ENCODE measurements at places on chromosomes 16 and 17.

GRCh38 chr16:75074920-75075687 lies 41.5 kb downstream of the LDHD start:
- no peak for DNase-seq

DNA sequence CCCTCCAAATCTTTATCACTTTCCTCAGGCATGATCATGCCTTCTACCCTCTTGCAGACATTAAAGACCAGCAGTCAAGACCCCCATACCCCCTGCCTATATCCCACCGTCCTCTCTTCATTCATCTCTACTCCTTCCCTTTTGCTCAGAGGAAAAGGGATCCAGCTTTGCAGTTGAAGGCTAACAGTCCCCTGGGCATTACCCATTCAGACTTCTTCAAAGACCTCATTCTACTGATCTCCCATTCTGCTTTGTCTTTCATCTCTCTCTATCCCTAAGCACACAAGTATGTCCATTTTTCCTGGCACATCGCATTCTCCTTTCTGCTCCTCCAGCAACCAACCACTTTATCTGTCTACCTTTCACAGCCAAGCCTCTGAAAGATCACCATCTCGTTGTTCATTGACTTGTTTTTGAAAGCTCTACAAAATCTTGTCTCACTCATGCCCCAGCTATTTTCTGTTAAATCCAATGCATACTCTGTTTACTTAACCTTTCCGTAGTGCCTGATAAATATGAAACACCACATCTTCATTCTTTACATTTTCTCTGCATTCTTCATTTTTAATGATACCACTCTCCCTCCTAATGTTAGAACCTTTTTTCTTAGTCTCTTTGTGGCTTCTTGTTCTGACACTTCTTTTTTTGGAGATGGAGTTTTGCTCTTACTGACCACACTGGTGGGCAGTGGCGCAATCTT lies 14.1 kb upstream of the LCMT1 start:
- DNase-seq = no peak

- DNase-seq = no peak
These were observed 20.5 kb upstream of the RPTOR start for GRCh38 chr17:80523956-80524712.

DNA sequence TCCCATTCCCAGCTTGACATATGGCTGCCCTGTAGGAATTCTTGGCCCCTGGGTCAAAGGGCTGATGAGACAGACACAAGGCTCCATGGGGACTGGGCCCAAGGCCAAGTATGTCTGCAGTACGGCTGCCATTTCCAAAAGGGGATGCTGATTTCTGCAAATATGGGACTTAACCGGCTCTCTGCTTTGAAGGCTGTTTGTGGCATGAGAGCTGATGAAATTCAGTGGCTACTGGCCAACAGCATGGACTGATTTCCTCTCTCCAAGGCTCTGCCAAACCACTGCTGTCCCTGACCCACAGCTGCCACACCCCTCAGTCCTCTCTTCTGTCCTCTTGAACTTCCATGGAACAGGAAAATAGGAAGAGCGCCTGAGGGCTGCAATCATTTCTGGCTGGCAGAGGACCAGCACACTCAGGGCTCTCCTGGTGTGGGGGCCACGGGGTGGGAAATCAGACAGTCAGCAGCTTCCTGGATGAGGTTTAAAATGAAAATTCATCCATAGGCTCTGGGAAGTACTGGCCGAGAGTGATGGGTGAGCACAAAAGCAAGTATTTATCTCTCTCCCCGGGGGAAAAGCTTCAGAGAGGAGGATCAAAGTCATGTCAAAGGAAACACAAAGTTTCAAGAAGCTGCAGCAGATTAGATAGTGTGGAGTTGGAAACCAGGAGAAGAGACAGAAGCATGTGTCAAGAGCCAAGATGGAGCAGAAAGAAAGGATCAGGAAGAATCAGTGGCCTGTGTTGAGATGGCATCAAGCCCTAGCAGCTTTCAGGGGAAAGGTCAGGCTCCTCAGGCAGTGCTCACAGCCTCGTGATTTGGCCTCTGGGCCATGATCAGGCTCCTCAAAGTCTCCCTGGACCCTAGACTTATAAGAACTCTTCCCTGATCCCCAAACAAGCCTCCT lies 64.1 kb upstream of the SREBF1 start:
- DNase-seq = no peak

GRCh38 chr16:88072571-88073001 lies 121.4 kb downstream of the BANP start:
- no peak for DNase-seq

- DNase-seq = no peak
These were observed 2449.5 kb downstream of the TP53TG3F start for GRCh38 chr16:35908942-35909341.

- DNase-seq = no peak
These were observed 9.6 kb downstream of the EMC6 start for GRCh38 chr17:3678095-3678820.

DNA sequence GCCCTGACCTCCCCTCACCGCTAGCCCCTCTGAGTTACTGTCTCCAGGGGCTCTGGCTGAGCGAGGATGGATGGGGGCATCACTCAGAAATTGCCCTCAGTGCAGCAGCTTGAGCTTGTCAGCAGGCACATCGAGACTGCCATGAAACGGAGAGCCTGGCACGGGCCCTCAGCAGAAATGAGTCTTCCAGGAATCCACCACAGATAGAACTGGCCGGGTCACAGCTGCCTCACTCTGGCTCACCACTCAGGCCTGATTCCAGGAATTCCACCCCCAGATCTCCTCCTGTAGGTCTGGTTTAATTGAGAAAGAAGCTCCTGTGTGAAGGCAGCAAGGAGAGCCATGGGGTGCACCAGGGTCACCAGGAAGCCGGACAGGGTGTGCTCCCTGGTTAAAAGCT lies 85.5 kb downstream of the GSG1L start:
- DNase-seq = no peak

All from urinary bladder (tissue), 4 donors.